ENCODE measurements at places on chromosomes 16 and 17.

DNA sequence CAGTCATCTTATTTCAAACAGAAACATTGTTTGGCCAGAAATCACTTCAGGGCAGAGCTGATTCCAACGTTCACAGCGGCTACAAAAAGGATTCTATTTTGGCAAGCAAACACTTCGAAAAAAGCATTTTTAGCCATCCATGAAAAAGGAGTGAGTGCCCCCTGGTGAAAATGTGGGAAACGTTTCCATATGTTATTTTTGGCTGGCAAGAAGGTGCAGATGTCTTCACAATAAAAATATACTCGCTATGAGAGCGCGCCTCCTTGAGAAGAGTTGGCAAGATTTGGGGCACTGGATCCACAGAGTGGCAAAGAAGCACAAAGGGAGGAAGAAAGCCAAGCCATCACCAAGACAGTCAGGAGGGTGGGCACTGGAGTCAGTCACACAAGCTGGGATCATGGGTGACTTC lies 191.1 kb downstream of the CHD9NB start:
- no peak for DNase-seq

- no peak for DNase-seq
These were observed 1.2 kb downstream of the EPX start for GRCh38 chr17:58193641-58194255.

DNA sequence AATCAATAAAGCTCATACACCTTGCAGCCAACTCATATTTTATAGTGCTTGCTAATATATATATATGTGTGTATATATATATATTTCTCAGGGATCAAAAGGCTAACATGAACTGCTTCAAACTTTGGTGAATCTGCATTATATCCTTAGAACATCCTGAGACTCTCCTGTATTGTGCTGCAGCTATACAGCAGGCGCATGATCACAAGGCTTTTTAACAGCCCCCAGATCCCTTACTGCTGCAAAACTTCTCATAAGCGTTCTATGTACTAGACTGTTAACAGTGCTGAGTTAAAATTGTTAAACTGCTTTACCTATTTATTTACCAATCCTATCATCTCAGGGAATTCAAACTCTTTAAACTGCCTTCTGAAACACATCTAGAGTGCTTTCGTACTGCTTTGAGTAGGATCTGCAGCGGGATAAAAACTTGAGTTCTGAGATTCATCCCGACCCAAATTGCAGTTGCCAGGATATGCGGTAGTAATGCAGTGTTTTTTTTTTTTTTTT lies 1.3 kb downstream of the GPATCH8 start:
- DNase-seq, result peak; percentile 3

GRCh38 chr16:67238806-67239470 lies 8.3 kb downstream of the FHOD1 start:
- DNase-seq, result no peak

GRCh38 chr17:42428141-42428944 lies 5.3 kb upstream of the CAVIN1 start:
- DNase-seq, result peak; percentile 66

DNA sequence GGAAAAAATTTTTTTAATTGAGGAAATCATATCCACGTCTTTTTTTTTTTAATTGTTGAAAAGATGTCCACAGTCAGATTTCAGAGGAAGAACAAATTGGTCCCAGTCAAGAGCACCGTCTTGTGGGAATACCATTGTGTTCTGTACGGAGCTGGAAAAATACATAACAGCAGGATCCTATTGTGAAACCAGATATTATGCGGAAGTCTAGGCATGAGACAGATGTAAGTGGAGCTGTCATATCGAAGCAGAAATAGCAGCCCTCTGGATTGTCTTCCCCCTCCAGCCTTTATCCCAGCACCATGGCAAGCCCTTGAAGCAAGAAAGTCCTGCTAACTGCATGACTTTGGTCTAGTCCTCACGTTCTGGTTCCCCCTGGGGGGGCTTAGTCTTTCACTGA lies 391.6 kb upstream of the ASIC2 start:
- no peak for DNase-seq

DNA sequence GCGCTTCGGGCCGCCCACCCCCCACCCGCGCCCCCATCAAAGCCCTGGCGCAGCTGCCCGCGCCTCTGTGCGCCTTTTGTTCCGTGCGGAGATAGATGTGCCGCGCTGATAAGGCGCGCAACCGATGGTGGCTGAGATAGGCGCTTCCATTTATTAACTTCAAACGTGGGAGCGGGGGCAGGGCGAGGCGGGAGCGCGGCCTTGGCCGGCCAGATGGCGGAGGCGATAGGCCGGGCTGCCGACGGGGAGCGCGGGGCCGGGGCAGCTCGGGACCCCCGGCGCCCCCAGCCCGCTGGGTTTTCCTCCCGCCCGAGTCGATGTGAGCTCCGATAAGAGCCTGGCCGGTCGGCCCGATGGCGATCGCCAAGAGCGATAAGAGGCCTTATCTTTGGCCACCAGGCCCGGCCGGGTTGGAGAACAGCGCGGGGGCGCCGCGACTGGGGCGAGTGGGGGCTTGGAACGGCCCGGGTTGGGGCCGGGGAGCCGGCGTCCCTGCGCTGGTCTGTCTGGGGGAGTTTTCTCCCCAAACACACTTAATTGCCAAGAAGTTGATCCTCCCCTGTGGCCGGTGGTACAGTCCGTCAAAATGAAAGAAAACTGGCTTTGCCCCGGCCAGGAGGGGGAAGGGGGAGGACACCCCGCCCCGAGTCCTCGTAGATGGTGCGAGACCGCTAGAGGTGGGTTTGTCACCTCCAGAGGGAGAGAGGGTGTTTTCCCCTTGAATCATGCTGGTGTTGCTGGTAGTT lies 2.7 kb downstream of the ZFPM1 start:
- no peak for DNase-seq

- no peak for DNase-seq
These were observed 47.6 kb downstream of the AKAP1 start for GRCh38 chr17:57132663-57133062.

- no peak for DNase-seq
These were observed 90.8 kb upstream of the TOB1 start for GRCh38 chr17:50956750-50957523.

- no peak for DNase-seq
These were observed 119.5 kb downstream of the IRF8 start for GRCh38 chr16:86018487-86018886.

DNA sequence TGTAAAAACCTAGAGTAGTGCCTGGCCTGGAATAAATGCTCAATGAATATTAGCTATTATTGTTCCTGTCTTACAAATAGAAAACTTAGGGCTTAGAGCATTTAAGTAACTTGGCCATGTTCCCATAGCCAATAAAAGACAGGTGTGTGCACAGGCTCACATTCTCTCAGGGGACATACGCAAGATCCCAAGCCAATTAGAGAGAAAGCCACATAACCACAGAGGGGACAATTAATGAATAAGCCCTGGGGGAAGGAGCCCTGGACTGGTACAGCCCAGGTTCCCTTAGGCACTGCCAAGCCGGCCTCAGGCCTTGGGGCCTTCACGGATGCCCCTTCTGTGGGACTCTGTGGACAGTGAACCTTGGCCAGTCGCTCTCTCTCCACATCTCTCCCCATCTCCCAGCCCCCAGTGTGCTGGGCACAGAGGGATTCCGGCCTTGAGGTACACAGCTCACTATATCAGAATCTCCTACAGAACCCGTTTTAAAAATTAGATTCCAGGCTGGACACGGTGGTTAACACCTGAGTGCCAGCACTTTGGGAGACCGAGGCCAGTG lies 27.3 kb upstream of the ABCC12 start:
- DNase-seq, result no peak

GRCh38 chr16:84218176-84218823 lies 21.5 kb downstream of the KCNG4 start:
- DNase-seq, result no peak

DNA sequence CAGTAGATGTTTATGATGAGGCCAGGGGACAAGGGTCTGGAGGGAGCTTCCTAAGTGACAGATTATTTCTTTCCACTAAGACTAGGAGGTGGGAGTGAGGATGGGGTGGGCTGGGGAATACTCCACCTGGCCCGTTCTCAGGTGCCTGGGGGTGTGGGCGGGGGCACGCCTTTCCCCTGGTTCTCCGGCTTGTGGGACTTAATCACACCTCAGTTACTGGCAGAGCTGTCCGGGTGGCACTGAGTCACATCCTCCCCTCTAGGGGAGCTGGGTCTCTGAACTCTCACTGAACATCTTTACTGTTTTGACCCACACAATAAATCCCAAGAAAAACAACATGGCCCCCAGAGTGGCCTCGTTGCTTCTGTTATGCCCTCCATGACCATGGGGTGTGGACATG lies 332.8 kb downstream of the MAF start:
- DNase-seq, result no peak

DNA sequence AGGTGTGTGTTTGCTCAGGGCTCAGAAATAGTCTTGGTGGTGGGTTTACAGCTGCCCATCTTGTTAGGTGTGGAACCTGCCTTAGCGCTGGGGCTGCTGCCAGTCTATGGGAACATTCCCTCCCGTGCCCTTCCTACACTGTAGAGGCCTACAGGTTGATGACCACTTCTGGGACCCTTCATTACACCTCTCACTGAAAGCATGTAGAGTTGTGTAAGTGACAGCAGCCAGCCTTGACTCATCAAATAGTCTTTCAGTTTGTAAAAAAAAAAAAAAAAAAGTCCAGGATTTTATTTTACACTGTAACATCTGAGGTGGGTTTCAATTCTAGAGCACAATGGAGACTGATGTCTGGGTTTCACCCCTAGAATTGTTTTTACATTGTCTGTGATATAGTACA lies 193.9 kb downstream of the SPECC1 start:
- no peak for DNase-seq

- DNase-seq, result peak; percentile 54
These were observed at the start of gene MPP3 for GRCh38 chr17:43832976-43833829. TSS of gene MPP3 (minus strand) at chr17:43833146. CDS start at chr17:43831906, 1,240 bp downstream.

GRCh38 chr17:41711669-41712400 lies at the start of gene GAST:
TSS of gene GAST (plus strand) at chr17:41712331. CDS start at chr17:41715437, 3,106 bp downstream.
- DNase-seq, result no peak

GRCh38 chr16:81797443-81797842 lies 18.4 kb downstream of the PLCG2 start:
- DNase-seq, result no peak

- peak; percentile 86 for DNase-seq
These were observed 106.7 kb downstream of the TTC19 start for GRCh38 chr17:16106161-16106891.

DNA sequence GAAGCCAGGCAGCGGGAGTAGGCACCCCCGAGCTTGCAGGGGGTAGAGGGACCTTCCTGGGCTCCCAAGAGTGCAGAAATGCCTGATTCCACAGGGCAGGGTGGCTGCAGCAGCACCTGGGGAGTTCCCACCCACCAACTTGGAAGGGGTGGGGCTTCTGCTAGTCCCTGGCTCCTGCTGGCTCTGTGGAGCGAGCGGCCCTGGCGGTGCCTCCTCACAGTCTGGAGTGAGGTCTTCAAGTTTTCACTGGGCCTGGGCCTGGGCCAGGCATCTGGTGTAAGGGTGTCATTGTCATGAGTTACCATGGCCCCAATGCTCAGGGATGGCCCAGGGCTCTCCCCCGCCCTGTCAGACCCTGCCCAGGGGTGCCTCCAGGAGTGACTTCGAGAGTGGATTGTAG lies 15.8 kb upstream of the ITGB3 start:
- no peak for DNase-seq

DNA sequence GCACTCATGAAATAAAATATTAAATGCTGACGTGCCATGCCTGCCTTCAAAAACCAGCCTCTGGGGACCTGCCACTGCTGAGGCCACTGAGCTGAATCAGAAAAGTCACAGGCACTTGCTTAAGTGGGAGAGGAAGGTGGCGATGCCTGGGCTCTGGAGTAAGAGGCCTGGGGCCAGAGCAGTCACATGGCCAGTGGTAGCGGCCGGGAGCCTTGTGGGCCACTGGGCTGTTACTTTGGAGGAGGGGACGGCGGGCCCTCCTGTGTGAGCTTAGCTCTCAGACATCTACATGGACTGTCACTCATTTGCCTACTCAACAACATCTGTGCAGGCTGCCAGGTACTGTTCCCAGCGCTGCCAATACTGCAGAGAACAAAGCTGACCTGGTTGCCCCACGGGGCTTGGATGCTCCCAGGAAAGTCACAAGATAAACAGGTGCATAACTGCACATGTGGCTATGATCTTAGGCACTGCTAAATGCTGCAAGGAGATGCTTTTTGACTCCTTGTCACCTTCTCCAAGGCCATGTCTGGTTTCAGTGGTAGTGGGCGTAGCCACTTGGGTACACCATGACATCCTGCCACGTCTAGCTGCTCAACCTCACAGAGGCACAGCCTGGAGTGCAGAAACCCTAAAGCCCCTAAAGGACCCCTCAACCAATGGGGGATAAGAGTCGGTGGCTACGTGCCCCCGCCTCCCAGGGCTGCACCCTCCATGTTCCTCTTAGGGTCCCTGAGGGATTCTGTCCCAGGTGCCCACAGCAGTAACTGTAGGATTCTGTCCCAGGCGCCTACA lies 11.6 kb downstream of the COTL1 start:
- no peak for DNase-seq

DNA sequence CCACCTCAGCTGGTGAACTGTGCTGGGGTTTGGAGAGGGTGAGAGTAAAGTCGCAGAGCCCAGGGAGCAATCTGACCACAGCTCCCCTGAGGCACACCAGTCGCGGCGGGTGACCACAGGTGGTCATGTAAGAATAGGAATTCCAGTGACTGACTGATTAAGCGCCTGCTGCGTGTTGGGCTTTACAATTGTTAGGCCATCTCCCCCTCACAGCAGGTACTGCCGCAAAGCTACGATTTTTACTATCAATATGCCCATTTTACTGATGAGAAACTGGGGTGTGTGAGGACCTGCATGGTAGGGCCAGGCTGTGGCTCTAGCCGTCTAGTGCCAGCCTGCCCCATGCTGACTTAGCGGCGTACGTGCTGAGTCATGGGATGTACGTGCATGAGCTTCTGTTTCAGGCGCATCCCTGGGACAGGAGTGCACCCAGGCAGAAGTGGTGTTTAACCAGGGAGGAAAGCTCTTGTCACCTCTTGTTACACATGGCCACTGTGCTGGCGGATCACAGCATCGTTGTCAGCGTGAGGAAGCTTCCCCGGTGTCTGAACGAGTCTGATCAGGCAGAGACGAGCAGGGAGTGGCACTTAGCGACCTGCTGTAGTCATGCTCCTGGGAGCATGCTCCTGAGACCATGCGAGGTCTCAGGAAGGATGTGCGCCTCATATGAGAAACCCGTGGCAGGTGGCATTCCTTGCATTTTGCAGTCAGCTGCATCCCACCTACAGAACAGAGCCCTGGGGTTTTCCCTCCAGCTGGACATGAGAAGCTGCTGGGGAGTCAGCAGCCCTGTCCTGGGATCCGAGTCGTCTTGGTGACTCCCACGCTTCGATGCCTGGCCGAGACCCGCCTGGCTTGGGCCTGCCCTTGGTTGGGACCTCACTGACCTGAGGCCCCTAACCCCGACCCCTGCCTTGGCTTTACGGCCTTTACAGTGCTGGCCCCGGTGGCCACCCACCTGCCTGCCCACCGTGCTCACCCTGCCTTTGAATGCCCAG lies 163.7 kb upstream of the CHMP6 start:
- no peak for DNase-seq
